Nucleus accumbens (tissue), 56 donors: ENCODE measurements at places on chromosomes 12 and 14.

GRCh38 chr14:61894452-61895077 lies 132.3 kb downstream of the SNAPC1 start:
- no peak for DNase-seq

GRCh38 chr14:30521899-30522736 lies 36.8 kb upstream of the G2E3 start:
- DNase-seq: no peak

GRCh38 chr14:56423544-56423943 lies 156.1 kb upstream of the TMEM260 start:
- DNase-seq: no peak

GRCh38 chr12:106066051-106066705 lies 72.6 kb downstream of the NUAK1 start:
- no peak for DNase-seq

- DNase-seq: no peak
Measured at GRCh38 chr12:49091056-49091835, 3.4 kb downstream of the DHH start.

GRCh38 chr12:64679487-64680001 lies 69.2 kb downstream of the RASSF3 start:
- DNase-seq: peak; percentile 8

- peak; percentile 26 for DNase-seq
Measured at GRCh38 chr12:118060301-118061010, 523 bp downstream of the WSB2 start.

- DNase-seq: peak; percentile 89
Measured at GRCh38 chr14:100306101-100306997, at the start of gene SLC25A29. TSS of gene SLC25A29 (minus strand) at chr14:100306444. CDS start at chr14:100306232, 212 bp downstream.

- no peak for DNase-seq
Measured at GRCh38 chr12:14618983-14619382, 51.3 kb upstream of the PLBD1 start.

- no peak for DNase-seq
Measured at GRCh38 chr12:110312581-110313360, 31.7 kb downstream of the ATP2A2 start.

DNA sequence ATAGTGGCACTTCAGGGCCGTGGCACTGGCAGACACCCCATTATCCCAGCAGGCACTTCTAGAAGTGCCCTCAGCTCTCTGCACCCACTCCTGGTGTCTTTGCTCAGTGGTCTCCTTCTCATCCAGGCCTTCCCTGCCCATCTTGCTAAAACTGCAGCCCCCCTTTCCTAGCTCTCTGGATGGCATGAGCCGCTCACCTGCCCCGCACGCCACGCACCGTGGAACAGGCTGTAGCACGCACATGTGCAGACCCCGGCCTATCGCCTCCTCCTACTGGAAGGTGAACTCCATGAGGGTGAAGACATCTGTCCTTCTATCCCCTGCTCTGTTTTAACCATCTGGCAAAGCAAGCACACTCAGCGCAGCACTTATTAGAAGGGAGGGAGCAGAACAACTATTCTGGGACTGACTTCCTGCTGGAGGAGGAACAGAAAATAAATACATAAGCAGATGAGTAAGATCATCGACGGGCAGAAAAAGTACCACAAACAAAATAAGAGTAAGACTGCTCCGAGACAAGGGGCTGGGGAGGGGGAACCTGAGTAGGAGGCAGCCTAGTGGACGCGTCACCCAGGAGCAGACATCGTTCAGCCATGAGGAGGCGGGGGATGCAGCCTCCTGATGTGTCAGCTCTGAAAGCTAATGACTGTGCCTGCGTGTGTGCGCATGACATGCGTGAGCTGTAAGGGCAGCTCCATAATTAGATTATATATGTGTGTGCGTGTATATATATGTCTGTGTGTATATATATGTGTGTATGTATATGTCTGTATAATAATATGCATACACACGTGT lies 7.8 kb upstream of the FZD10 start:
- no peak for DNase-seq

DNA sequence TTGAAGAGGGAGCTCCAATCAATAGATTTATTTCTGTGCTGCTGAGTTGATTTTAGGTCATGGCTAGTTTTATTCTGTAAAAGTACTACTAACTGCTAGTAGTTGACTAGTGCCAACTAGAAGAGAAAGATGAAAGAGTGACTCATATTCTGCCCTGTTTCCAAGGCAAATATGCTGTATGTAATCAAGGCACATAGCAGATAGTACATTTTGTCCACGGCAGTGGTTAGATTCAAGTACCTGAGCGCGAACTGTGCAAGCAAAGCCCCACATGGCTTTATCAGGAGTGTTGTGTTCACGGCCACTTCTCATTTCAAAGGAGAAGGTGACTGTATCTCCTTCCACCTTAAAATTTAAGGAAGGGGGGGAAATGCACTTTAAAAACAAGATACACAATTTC lies 126.8 kb downstream of the TRAFD1 start:
- no peak for DNase-seq

DNA sequence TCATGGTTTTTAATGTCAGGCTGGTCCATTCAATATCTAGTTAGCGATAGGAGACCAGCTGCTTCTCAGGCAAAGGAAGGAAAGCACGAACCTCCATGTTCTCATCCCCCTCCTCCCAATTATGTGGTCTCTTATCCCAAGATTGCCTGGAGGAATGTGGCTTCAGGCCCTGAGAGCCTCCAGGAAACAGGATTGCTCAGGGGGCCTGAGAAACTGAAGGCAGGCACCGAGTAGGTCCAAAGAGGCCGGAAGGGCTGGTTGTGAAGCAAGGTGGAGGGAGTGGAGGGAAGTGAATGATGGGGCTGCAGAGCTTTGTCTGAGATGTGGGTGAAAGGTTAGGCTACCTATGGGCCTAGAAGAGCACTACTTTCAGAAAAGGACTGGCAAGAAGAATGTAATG lies 188.2 kb upstream of the DDHD1 start:
- no peak for DNase-seq

DNA sequence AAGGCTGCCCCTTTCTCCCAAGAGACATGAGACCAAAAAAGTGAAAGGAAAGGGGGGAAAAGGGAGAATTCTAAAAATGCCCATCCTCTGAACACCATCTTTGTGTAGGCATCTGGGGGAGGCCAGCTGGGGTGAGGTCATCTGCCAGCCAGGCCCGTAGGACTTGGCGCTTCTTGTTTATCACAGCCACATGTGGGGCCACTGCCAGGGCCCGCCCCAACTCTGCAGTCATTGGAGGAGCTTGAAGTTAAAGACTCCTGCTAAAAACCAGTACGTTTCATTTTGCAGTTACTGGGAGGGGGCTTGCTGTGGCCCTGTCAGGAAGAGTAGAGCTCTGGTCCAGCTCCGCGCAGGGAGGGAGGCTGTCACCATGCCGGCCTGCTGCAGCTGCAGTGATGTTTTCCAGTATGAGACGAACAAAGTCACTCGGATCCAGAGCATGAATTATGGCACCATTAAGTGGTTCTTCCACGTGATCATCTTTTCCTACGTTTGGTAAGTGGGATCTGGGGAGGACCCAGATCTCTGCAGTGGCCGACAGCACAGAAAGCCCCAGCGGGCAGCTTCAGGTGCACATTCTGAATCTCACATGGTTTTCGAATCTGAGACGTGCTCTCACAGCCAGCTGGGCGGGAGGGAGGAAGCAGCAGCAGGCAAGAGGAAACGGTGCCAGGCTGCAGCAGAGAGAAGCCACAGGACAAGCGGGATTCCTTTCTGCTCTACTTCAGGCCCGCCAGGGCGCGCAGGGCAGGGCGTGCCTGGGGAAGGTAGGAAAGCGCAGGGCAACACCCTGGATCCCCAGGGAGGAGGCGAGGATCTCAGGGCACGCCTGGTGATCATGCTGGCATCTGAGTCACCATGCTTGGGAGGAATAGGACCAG lies at the start of gene P2RX7:
TSS of gene P2RX7 (plus strand) at position 276 of the 881 bp plus-strand sequence. CDS start at position 371, 95 bp downstream.
- DNase-seq: peak; percentile 92

DNA sequence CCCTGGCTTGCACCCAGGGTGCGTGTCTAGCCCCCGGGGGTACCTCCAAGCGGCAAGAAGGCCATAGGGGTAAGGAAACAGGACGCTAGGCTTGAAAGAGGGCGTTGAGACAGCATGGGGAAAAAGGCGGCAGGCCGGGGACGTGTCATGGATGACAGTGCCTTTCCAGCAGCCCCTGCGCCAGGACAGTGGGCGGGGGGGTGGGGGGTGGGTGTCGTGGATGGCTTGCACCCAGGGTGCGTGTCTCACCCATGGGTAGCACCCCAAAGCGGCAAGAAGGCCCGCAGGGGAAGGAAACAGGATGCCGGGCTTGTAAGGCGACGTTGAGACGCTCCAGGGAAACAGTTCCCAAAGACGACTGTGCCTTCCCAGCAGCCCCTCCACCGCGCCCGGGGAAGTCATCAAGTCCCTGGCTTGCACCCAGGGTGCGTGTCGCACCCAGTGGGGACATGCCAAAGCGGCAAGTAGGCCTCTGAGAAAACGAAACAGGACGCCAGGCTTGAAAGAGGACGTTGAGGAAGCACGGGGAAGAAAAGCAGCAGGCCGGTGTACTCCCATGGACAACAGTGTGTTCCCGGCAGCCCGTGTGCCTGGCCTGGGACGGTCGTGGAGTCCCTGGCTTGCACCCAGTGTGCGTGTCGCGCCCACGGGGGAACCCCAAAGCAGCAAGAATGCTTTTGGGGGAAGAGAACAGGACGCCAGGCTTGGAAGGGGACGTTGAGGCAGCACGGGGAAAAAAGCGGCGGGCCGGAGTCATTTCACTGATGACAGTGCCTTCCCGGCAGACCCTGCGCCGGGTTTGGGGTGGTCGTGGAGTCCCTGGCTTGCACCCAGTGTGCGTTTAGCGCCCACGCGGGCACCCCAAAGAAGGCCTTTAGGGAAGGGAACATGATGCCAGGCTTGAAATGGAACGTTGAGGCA lies 163.5 kb upstream of the ALG10B start:
- DNase-seq: no peak

DNA sequence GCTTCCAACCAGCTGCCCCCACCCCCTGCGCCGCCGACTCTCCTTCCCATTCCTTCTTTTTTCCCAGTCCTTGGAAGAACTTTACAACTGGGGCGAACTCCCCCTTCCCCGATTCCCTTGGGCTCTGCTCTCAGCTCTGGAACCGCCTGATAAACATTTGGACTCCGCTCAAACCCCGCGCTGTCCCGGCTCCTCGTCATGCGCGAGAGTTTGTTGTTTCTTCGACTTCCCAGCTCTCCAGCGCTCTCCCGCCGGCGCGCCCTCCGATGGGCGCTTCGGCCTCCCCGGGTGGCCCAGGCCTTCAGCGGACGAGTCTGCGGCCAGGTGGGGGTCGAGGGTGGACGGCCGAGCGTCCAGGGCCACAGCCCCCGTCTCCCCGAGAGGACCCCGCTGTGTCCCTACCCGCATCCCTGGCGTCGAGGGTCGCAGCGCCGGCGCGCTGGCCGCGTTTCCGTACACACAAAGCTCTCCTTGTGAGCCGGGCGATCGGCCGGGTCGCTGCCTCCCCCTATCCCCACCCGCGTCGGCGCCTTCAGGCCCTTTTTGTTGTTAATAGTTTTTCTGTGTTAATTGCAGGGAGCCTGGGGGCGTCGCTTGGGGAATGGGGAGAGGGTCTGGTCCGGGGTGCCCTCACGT lies 847 bp downstream of the MMP14 start:
- no peak for DNase-seq

DNA sequence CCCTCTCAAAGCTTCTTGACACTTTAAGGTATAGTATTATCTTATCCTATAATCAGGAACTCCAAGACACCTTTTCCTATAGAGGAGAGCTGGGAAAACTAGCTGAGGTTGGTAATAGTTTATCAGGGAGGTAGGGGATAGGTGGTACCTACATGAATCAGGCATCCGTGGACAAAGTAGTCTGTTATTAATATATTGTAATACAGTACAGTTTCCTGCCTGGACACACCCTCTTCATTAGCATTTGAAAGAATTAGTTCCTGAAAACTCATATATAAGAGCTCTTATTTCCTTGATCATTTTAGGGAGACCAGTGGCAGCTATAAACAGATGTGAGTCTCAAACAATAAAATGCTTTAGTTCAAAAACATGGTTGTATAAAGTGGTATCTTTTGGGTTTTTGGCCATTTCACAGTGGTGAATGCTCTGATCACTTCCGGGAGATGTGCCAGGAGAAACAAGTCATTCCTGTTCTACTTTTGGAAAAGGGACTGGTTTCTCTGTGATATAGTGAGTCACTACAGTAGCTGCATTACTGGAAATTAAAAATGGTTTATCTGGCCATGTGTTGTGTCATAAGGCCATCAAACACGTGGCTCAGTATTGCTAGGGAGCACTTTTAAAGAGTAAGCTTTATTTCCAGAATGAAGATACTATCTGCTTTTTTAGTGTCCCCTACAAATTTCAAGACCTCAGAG lies 98.1 kb downstream of the KLRB1 start:
- no peak for DNase-seq

DNA sequence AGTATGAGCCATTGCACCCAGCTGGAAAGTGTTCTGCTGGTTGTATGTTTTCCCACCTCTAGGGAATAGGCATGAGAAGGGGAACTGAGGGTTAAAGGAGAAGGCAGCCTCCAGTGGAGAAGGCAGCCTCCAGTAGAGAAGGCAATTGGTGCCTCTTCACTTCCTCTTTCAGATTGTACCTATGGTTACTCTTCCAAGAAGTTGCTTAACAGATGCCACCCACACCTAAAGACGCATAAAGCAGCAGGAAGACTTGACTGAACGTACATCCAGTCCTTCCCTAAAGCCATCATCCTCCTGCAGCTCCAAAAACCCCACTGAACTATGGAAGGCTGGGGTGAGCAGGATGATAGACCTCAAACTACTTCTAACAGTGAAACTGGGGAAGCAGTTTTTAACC lies 13.1 kb downstream of the DPF3 start:
- DNase-seq: no peak

- no peak for DNase-seq
Measured at GRCh38 chr14:99188731-99189191, 83.2 kb downstream of the BCL11B start.

GRCh38 chr12:80498059-80498728 lies 54.2 kb downstream of the PTPRQ start:
- DNase-seq: no peak

DNA sequence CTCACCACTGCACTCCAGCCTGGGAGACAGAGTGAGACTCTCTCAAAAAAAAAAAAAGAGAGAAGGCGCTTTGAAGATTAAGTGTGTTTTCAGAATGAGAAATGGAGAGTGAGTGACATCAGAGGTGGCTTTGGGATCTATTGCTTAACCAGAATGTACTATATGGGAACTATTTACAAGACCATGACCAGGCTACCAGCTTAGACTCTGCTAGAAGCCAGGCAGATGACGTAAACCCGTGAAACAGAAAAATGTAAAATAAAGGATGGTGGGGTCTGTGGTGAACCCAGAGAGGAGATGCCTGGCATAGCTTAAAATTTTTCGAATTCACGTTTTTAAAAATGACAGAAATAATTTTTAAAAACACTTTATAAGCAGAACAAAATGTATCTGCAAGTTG lies 82.0 kb downstream of the IFT43 start:
- no peak for DNase-seq

DNA sequence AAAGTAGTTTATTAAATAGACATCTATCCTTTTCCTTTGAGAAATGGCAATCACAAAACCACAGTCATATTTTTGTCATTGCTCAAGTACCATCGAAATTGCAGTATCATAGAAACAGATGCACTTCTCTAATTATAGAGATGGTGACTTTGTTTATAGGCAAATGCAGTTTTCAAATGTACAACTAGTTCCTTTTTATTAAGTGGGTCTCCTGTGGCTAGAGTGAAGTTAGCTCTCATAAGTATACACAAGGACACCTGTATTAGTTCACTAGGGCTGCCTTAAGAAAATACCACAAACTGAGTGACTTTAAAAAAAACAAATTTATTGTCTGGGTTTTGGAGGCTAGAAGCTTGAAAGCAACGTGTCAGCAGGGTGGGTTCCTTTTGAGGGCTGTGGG lies 62.8 kb downstream of the OTOGL start:
- no peak for DNase-seq

GRCh38 chr12:128056136-128056801 lies 210.7 kb upstream of the TMEM132C start:
- DNase-seq: no peak
